ENCODE measurements at places on chromosomes 3 and 15.

DNA sequence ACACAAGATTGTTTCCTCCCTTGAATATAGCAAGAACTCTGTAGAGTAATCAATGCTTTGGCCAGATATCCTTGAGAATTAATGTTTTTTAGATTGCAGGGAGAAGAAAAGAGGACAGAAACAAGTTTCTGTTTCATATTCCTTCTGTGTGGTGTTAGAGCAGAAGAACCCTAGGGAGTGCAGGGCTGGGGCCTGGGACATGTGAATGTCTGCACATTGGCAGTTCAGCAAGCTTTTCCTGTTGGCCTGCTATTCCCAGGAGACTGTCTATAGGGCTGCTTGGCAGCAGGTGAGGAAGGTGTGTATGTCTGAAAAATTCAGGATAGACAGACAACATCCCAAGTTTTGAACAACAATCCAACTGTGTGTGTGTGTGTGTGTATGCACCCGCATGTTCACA lies 13.6 kb upstream of the CNBP start:
- DNase-seq: no peak

- no peak for DNase-seq
These were observed 33.4 kb upstream of the BNIP2 start for GRCh38 chr15:59722476-59722875.

DNA sequence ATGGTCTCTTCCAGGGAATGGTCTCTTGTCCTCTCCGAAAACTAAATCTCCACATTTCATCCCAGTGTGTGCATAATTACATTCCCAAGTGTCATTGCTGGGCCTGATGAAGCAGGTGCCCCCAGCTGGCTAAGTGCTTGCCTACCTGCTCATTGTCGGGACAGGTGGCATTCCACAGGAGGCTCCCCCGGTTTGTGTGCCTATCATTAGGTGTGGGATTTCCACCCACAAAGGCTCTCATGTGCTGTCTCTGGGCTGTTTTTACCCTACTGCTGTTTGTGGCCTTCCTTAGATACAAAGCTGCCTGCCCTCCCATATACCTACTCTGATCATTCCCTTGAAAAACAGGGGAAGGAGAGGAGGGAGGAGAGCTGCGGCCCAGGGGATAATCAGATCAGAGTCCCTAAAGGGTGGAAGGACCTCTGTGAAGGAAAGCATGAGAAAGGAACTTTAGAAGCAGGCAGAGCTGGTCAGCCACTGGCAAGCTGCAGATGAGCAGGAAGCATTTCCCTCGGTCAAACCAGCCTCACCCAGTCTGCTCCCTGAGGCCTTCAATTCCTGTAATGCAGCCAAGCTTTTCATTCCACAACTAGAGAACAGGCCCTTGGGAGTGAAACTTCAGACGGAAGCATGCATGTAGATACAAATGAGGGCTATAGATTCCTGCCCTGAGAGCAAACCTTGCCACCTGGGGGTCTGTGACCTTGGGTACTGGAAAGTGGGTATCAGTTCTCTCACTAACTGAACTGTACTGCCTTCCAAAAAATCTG lies 60.7 kb upstream of the HEG1 start:
- no peak for DNase-seq

DNA sequence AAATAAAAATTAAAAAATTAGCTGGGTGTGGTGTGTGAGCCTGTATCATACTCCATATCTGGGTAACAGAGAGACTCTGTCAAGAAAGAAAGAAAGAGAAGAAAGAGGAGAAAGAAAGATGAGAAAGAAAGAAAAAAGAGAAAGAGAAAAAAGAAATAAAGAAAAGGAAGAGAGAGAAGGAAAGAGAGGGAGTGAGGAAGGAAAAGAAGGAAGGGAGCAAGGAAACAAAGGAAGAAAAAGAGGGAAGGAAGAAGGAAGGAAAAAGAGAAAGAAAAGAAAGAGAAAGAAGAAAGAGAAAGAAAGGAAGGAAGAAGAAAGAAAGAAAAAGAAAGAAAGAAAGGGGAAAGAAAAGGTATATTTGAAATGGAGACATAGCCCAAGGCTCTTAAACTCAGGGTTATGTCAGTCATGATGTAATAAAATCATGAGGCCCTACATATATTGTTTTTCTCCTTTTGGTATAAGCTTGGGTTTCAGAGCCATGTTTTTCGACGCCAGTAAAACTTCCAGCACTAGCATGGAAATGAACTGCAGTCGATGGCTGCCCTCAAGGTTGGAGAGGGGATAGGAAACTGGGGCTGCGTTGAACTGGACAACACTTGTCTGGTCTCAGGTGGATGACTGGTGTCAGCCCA lies 38.0 kb upstream of the RFTN1 start:
- DNase-seq: no peak

DNA sequence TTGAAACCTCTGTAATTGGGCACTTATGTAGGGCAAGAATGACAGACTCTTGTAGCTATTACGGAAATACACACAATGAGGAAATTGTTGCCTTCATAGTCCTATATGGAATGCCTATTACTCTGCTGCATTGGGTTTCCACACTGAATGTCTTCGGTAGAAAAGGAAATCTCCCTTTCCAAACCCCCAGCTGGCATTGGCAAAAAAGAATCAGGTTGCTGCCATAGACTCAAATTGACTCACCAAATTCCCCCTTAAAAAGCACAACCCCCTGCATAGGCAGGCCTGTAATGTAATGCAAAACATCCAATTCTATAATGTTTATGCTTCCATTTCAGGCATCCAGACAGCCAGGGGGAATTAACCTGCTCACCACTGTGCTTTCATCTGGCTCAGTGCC lies 44.8 kb upstream of the NTRK3 start:
- no peak for DNase-seq
